GDM1 (cell line): ENCODE measurements at places on chromosomes 6 and 20.

- DNase-seq: peak; percentile 30
Measured at GRCh38 chr6:31216208-31216898, 45.9 kb upstream of the POU5F1 start.

- no peak for DNase-seq
Measured at GRCh38 chr6:25446830-25447569, 167.8 kb downstream of the CARMIL1 start.

GRCh38 chr6:136846046-136846445, 23.7 kb downstream of the PEX7 start:
- DNase-seq: peak; percentile 2

DNA sequence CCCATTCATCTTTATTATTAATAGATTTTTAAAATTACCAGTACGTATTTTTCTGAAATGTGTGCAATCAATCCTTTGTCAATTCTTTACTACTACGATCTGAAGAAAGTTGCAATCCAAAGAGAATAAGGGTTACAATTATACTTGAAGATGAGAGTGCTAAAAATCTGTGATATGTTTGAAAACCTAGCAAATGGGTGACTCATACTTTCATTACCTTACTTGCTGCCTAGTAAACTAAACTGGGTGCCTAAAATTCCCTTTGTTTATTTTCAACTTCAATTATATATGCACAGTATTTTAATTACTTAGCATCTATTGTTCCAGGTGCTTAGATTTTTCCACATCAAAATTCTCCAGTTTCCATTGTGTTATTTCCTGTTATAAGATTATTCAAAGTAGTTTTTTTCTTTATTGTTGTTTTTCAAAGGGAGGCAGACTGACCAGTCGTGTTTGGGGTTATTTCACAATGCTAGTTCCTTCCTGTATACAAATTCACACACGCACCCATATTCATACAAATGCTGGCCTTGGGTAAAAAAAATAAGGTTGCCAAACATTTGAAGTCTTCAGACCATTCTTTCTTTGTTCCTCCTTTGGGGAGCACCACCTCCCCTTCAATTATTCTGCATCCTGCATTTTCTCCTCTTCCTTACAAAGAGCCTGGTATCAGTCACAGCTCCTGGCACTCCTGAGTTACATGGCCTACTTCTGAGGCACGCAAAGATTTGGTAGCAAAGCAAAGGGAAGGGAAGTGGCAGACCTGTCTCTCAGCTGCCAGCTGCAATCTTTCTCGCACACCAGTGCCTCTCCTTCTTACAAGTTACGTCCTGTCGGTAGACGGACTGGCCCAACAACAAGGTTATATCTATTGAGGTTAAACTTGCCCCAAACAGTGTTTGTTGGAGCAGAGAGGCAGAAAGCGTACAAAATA, 16.2 kb upstream of the FAM135A start:
- DNase-seq: no peak

DNA sequence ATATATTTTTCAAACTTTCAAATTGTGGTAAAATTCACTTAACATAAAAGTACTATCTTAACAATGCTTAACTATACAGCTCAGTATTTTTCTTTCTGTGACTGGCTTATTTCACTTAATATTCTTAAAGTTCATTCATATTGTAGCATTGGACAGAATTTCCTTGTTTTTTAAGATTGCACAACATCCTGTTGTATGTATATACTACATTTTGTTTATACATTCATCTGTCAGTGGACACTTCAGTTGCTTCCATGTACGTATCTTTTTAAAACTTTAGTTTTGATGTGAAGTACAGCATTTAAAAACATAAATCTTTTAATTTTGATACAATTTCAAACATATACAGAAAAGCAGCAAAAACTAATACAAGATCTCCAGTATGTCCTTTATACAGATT, 220.7 kb downstream of the ZFAND3 start:
- DNase-seq: no peak

- no peak for DNase-seq
Measured at GRCh38 chr6:36852481-36853147, 13.4 kb upstream of the CPNE5 start.

DNA sequence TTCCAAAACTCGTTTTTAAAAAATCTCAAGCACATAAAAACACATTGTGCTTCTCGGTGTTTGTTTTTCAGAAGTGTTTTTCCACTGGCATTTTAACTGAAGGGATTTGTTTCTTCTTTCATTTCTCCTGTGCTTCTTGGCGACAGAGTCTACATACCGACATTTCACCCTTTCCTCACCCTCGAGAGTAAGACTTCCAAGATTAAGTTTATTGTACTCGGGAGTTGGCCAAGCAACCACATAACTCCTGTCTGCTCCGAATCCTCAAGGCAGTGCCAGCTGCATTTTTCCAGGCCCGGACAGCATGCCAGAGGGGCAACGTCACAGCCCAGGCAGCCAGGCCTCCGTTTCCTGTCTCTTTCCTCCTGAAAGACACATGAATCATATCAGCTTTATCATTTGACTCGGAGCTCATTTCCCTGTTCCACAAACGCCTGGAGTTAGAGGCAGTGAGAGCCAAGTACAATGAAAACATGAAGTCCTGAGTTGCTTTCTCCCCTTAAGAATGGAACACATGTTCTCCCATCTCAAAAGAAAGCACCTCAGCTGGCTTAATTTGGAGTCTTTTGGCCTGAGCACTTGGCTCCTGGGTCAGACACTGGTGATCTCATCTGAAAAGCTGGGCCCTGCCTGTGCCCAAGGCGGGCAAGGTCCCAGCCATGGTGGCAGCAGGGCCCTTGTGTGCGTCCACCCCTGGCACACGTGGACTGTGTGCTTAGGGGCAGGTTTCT, 23.2 kb upstream of the FAM50B start:
- no peak for DNase-seq

DNA sequence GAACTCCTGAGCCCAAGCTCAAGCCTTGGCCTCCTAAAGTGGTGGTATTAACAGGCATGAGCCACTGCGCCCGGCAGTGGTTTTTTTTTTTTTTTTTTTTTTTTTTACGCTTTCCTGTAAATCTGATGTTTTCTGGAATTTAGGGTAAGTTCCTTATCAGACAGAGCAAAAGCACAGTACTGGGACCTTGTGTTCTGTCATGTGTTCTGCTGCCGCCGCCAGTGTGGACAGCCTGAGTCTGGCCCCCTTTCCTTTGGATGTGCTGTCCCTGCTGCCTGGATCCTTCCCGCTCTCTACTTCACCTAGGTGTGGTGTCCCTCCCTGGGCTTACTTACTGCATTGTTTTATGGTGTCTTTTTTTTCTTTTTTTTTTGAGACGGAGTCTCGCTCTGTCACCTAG, 11.7 kb downstream of the DNMT3B start:
- DNase-seq: no peak

GRCh38 chr20:18466574-18466893, 296 bp downstream of the DZANK1 start:
- peak; percentile 81 for DNase-seq
